ENCODE measurements at places on chromosomes 3 and 15.

GRCh38 chr3:76429581-76430177 is 610.2 kb upstream of the ROBO2 start:
- no peak for DNase-seq

DNA sequence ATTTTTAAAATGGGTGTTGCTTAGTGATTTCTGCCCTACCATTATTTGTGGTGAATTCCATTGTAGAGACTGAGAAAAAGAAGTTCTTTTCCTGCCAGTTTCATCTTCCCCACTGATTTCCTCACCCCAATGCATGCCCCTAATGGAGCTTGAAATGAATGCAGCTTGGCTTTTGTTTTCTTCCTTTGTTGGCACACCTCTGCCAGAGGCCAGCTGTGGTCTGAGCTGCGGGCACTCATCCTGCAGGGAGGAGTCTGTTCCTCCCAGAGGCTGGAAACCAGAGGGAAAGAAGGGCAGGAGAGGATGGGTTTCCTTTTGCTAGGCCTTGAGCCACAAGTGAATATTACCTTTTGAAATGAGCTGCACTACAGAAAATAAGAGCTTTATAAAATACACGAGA is 9.3 kb upstream of the ST8SIA2 start:
- no peak for DNase-seq

DNA sequence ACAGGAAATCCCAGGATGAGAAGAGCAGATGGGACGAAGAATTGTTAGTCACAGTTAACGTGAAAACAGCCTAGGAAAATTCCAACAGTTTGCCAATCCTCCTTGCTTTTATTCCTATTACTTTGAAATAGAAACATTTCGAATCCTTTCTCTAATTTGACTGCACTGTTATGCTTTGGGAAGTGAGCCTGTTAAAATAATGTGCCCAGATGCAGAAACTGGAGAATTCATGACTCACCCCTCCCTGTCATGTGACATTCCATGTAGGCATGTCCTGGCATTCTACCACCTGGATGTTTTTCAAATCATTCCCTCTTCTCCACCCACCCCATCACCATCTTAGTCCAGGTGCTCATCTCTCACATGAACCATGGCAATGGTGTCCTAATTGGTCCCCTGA is 107.3 kb downstream of the MINAR1 start:
- no peak for DNase-seq

DNA sequence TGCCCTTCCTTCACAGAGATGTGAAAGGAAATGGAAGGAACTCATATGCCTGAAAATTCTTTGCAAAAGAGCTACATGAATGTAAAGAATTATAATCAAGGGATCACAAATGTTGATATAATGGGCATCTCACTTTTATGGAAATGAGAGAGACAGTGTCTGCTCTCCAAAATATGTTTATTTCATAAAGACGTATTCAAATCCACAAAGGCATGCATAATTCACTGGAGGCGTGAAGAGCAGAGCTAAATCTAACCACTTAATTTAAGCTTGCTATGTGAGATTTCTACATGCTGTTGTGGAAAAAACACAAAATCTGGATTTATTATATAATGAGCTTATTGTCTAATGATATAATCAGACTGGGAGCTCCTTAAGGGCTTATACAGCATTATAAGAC is 469.1 kb downstream of the RAP2B start:
- DNase-seq, result no peak

DNA sequence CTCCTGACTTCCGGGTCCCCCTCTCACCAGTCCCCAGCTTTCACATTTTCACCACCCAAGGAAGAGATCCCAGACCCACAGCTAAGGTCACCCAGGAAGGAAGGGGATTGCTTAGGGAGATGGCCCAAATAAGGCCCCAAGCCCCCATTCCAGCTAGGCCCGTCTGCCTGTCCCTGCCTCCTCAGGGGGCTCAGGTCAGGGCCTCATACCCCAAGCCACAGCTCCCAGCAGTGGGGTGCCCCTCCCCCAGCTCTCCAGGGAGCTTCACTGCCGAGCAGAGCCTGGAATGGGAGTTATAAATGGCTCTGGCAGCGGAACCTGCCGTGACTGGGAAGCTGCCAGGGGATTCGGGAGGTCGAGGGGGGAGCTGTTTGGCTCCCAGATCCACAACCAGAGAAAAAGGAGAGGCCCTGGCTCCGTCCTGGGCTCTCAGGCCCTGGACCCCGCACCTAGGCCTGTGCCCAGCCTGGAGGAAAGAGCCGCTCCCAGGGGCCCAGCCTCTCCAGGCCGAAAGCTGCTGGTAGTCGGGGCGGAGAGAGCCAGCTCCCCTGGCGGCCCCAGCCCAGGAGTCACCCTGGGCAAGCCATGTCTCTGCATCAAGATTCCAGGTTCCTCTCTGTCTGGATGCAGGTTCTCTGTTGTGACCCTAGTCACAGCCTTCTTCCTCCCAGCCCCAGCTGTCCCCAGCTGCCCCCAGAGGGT is 550 bp downstream of the CCDC9B start:
- no peak for DNase-seq

GRCh38 chr3:171526146-171526545 is 65.9 kb upstream of the TNIK start:
- DNase-seq, result no peak

- DNase-seq, result no peak
Measured at GRCh38 chr3:111032677-111033076, 38.9 kb upstream of the NECTIN3 start.

DNA sequence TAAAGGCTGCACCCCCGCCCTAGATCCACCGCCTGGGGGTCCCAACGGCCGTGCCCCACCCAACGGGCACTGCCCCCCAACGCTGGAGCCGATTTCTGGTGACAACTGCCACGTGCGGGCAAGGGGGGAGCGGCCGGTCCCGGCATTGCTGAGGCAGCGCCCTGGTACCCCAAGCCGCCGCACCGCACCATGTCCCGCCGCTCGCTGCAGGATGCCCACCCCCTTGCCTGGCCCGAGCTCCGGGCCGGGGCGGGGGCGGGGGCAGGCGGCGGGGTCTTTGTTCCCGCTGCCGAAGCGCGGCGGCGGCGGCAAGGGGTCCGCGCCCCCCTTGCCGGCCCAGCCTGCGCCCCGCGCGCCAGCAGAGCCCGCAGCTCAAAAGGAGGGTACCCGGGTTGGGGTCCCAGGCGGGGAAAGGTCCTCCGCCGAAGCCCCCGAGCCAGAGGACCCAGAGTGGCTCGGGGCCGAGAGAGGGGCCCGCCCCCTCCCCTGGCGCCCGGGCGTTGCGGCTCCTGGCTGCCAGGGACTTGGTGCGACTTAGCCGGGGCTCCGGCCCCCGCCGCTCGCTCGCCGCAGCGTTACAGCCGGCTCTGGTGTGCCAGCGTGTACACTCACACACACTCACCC is 678 bp downstream of the SEMA7A start:
- DNase-seq, result no peak

DNA sequence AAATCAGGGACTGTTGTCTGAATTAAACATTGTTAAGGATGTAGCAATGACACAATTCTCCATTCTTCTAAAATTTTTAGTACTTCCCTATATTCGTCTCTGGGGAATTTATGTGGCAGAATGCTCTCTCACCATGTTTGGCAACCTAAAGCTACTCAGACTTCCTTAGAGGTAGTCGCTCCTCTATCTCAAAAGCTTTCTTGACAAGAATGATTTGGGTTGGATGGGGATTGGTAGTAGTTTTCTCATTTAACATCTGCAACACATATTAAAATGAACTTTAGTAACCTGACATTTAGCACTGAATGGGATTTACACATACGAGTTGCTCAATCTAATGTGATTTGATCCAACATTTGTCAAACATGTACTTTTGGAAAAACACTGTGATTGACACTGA is 233.3 kb downstream of the RBMS3 start:
- no peak for DNase-seq

DNA sequence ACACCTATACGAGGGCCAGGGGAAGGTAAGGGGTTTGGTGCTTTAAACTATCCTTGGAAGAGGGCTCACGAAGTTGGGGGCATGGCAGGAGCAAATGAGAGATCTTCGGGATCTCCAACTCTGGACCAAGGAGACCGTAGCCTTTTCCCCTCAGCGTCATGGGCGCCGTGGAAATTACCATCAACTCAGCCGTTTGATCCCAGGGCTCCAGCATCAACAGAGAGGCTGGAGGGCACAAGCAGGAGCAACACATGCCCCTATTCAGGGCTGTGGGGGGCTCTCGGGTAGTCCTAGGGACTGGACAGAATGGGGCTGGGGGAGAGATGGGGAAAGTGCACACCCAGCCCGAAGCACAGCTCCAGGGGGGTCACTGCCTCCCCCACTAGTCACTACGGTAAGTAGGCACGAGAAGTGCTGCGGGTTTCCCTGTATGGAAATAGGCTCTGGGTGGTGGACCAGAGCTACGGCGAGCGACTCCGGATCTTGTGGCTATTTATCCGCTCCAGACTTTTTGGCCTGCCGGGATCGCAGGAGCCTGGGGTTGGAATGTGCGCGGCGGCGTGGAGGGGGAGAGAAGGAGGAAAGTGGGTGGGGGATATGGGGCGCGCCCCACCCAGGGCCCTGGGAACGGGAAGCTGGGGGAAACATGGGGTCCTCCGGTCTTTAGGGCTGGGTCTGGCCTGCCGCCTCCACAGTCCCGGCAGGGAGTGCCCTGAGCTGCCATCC is 539 bp upstream of the LAMB2 start:
- DNase-seq, result no peak

DNA sequence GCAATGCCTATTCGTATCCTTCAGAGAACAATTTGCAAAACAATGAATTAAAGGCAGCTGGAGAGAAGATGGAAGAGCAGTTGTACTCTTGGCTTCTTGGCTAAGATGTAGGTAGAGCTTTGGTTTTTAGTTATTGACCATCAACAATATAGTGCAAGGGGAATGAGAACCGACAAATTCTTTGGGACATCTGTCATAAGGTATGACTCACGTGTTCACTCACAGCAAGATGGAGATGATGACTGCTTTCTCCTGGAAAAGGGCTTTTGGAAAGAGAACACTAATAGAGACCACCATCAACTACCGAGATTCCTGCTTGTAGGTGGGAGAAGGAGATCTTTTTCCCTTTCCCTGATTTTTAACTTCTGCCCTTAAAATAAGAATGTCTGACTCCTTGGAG is 234.9 kb downstream of the NTRK3 start:
- no peak for DNase-seq

- no peak for DNase-seq
Measured at GRCh38 chr3:64890006-64890405, 202.2 kb upstream of the ADAMTS9 start.

DNA sequence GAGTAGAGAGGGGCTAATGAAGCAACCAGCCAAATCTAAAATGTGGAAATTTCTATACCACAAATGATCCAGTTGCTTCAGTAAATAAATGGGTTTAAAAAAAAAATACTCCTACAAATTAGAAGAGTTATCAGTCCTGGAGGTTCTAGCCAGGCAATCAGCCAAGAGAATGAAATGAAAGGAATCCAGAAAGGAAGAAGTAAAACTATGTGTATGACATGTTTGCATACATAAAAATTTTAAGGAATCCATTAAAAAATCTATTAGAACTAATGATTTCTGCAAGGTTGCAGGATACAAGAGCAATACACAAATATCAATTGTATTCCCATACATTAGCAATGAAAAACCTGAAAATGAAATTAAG is 9.6 kb downstream of the MESP2 start:
- DNase-seq, result no peak

DNA sequence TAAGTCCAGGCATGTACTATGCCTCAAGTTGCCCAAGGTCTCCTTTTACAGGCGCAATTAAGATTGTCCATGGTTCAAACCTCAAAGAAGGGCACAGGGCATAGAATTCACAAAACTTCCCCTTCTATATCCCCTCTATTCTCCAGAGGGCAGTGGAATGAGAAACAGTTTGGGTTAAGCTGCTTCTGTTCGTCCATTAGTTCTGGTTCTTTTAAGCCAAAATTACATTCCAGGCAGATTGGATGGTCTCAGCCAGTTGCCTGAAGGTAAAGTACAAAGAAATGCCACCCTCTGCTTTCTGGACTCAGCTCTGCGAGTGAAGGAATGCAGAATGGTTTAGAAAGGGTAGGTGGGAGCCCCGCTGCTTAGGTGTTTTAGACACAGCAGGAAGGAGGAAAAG is 200.7 kb downstream of the GREM1 start:
- no peak for DNase-seq

DNA sequence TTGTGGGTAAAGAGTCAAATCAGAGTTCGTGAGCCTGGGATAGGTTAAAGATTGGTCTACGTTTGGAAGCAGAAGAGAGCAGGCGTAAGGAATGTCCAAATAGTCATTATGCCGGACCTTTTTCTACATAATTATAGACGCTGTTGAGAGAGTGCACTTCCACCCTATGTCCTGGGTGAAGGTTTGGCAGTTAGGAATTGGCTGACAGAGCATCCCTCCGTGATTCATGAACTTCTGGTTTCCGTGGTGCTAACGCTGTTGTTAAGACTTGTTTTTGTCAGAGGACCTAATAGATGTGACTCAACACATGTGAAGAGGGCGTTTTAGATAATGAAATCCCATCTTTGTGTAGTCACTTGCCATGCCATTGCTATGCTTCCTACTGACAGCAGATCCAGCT is 1.1 kb downstream of the EAF1 start:
- DNase-seq, result peak; percentile 1

GRCh38 chr15:75182187-75183131 is 19.2 kb upstream of the C15orf39 start:
- no peak for DNase-seq

DNA sequence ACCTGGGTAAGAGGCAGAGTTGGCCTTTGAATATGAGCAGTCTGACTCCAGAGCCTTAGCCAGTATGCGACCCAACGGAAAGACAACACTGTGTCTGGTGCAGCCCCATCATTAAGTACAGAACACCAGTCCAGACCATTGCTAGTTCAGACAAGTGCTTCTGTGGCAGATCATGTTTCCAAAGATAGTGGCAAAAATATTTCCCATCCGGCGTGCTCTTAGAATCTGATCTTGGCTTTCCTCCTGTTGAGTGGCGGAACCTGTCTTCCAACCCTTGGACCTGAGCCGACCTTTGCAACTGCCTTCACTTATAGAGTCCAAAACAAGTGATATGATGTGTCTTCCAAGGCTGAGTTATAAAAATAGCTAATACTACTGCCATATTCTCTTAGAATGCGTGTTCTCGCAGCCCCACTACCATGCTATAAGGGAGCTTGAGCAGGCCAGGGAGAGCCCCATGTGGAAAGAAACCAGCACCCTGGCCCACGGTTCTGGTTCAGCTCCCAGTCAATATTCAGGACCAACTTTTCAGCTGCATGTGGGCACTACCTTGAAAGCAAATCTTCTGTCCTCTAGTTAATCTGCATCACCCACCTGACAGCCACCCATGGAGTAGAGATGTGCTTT is 322.4 kb upstream of the SLCO3A1 start:
- no peak for DNase-seq

GRCh38 chr3:78314327-78314726 is 1274.4 kb downstream of the ROBO2 start:
- DNase-seq, result no peak

GRCh38 chr3:10370429-10370828 is 49.5 kb upstream of the SEC13 start:
- DNase-seq, result no peak

GRCh38 chr3:15116032-15116669 is 17.2 kb upstream of the RBSN start:
- no peak for DNase-seq

GRCh38 chr3:136995652-136996051 is 37.9 kb downstream of the IL20RB start:
- no peak for DNase-seq

GRCh38 chr3:180180795-180181194 is 144.1 kb upstream of the PEX5L start:
- DNase-seq, result no peak

- no peak for DNase-seq
Measured at GRCh38 chr15:60763688-60764087, 284.7 kb upstream of the ICE2 start.

- DNase-seq, result no peak
Measured at GRCh38 chr3:66427951-66428474, 72.8 kb downstream of the LRIG1 start.

GRCh38 chr15:95839367-95839782 is 491.1 kb upstream of the NR2F2 start:
- no peak for DNase-seq
